ENCODE measurements at places on chromosomes 1 and 21.
A peak's percentile ranks its signal among the peaks of the same experiment; 100 is the strongest.

- peak; percentile 84 for DNase-seq
Observed at GRCh38 chr1:89719502-89720306, 86.8 kb downstream of the LRRC8C start.

- peak; percentile 43 for DNase-seq
Observed at GRCh38 chr1:203342192-203342940, 8.6 kb downstream of the FMOD start.

DNA sequence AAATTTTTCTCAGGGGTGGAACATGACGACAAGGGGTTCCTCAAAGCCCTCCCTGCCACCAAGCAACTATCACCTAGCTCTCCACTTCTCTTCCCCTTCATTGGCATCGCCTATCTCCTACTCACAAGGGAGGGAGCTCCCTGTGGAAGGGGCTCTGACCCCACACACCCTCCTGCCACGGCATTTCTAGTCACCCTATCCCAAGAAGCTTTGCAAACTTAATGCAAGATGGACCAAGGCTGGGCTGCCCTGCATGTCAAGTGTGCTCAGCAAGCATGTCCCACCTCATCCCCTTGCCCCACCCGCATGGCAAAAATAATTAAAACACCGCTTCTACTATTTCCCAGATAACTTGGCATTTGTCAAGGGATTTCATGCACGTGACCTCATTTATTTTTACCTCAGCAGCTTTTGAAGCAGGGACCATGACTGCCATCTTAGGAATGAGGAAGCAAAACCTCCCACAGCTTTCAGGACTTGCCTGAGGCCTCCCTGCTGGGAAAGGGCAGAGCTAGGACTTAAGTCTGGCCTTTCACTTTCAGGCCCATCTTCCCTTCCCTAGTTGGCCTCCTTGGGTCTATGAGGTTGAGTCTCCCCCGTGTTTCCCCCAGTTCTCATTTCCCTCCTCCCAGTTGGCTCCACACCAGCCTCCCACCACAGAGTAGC lies 161.3 kb downstream of the TSEN15 start:
- DNase-seq = peak; percentile 95

- peak; percentile 66 for DNase-seq
Observed at GRCh38 chr1:234114648-234115307, 210.3 kb downstream of the SLC35F3 start.

DNA sequence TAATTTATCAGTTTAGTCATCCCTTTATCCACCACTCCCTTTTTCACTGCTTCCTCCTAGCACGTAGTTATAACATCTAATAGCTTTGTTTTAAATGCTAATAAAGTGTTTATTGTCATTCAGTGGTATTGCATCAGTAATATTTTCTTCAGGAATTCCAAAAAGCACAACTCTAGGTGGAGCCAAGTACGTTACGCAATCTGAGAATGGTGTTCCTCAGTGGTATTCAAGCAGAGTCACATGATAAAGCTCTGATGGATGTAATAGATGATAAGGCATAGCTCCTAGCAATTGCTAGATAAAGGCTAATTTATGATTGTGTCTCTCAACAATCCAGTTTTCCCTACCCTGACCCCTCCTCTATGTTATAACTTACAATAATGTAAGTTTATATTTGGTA lies 494.6 kb upstream of the ADGRL4 start:
- no peak for DNase-seq

DNA sequence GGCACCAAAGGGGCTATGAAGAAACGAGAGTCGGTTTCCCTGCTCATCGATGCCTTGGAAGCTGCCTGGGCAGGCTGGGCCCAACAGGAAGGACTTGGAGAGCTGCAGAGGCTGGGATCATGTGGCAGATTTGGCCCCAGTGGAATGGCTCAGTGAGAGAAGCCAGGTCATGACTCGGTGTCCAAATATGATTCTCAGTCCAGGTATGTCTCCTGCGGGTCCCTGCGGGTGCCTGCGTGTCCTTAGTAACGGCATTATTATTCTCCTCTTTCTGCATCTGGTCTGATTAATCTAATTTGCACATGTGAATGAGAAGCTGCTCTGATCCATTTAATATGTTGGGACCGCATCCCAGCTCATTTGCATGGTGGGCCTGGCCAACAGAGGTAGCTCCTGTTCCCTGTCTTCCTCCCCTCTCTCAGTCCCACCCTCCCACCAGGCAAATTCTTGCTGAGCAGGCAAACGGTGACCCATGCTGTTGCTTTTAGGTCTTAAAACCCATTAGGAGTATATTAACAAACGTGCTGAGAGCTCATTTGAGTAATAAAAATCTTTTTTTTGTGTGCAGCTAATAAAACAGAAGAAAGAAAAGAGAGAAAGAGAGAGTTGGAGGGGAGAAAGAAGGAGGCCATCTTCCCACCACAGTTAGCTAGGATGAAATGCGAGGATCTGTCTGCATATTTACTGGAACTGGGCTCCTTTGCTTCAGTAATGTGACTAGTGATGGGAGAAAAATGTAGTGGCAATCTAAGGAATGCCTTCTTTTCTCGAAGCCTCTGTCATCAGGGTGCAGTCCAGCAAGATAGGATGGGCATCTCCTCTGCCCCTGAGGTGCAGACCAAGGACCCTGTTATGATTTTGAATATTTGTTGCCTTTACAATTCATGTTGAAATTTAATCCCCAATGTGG lies 133.5 kb downstream of the HMGB4 start:
- no peak for DNase-seq

DNA sequence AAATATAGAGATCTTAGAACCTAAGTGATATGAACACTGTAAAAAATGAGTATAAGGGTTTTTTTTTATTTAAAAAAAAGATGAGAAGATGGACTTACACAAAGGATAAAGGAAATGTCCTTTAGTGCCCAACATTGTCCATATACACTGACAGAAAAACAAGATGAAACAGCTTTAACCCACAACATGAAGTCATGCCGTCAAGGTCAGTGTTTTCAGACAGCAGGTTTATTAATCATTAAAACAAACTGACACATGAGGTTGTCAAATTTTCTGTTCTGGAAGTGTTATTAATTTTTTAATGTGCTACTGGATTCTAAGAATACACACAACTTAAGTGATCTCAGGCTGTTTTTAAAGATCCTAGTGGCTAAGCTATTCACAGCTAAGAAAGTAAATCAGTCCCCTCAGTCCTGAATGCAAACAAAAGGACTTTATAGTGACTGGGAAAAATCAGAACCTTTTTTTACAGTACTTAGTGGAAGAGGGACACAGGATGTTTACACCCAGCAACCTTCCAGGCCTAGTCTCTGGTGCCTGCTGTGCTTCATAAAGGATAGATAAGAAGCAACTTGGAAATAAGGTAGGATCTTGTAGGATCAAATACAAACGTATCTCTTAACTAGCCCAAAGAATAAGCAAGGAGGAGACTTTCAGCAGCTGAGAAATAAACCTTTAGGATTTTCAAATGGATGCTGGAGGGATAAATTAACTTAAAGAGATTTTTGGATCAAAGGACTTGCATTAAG lies 21.9 kb upstream of the PKN2 start:
- DNase-seq = no peak

DNA sequence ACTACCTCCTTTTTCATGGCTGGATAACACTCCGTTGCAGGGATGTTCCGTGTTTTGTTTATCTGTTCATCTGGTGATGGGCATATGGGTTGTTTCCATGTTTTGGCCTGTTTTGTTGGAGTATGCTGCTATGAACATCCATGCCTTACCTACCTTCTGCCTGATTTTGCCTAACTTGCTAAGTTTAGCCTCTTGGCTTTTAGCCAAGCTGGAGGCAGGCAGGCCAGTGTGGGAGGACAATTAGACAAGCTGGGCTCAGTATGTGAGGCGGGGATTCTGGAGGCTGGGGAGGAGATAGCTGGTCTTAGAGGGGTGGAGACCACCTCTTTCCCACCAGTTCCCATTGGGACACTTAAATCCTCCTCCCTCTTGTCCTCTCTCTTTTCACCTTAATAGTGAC lies 98.4 kb upstream of the WNT4 start:
- no peak for DNase-seq
